ENCODE measurements at places on chromosomes 2 and 18.

DNA sequence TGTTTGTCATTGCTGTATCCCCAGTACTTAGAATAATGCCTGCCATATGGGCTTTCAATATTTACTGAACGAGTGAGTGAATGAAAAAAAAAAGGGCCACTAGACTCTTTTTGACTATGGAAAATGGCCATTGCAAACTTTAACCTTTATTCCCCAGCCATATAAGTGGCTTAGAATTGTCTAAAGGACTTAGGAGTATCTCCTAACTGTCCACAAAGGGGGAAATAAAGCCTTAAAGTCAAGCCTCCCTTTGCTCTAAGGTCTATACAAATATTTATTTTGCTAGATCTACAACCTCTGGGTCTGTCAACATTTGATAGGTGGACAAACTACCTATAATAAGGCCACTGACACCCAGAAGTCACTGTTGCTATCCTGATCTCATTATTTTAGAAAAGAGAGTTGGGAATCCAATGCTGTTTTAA is 25.7 kb downstream of the UPP2 start:
- DNase-seq, result no peak

GRCh38 chr2:224407241-224407701 is 5.4 kb upstream of the FAM124B start:
- no peak for DNase-seq

DNA sequence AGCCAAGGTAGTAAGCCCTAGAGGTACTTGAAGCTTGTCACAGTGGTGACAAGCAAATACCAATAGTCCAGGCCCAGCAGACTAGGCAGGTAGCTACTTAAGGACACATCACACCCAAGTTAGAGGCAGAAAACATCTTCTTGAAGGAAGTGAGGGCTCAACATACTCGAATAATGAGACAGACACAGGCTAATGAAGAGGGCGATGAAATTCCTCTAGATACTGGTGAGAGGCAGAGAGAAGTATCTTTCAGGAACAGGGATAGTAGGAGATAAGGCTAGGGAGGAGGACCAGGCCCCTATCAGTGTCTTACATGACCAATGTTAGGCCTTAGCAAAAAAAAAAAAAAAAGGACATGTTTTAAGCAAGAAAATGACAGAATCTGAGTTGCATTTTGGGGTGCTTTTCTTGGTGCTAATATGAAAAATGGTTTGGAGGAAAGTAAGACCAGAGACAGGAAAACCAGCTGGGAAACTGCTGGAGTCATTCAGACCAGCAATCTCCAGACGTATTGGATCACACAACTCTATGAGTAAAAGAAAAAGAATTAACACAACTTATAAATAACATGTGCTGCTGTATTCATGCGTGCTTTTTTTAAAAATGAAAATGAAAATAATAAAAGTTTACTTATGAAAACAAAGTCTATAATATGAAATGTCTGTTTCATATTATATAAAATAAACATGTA is 37.7 kb downstream of the COBLL1 start:
- DNase-seq, result no peak

GRCh38 chr2:171723716-171724683 is 36.7 kb downstream of the DYNC1I2 start:
- no peak for DNase-seq

- no peak for DNase-seq
Observed at GRCh38 chr2:182941919-182942318, 75.5 kb upstream of the FRZB start.

DNA sequence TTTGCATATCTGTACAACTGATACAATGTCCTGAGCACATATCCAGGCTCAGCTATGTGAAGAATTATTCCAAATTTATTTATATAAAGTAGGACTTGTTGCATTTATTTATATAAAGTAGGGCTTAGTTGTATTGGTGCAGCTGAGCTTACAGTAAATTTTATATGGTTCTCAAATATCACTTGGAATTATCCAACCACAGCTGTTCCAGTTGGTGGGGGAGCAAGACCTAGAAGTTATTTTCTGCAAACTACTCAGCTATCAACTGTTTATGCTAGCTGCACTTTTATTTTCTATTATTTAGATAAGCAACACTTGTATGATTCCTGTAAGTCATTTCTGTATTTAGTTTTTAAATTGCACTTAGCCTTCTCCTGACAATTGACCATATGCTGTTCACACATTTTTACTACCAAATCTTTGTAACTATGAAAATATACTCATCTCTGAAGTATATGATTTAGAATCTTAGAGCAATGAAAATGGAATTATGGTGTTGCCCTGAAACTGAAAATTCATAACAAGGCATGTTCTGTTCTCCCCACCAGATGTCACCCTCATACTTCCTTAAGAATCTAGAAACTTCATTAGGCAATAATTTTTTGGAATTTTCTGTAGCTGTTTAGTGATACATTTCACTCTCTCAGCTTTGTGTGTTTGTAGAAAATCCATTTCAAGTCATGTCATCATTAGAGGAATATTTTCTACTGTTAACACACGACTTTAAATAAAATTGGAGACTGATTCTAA is 157.0 kb upstream of the CBLN2 start:
- DNase-seq, result no peak

GRCh38 chr2:240435948-240436682 is 652 bp downstream of the GPC1 start:
- no peak for DNase-seq

GRCh38 chr2:112605926-112606325 is 21.5 kb downstream of the CHCHD5 start:
- DNase-seq, result no peak

- DNase-seq, result no peak
Observed at GRCh38 chr2:52429171-52429570, 1338.4 kb upstream of the CHAC2 start.

DNA sequence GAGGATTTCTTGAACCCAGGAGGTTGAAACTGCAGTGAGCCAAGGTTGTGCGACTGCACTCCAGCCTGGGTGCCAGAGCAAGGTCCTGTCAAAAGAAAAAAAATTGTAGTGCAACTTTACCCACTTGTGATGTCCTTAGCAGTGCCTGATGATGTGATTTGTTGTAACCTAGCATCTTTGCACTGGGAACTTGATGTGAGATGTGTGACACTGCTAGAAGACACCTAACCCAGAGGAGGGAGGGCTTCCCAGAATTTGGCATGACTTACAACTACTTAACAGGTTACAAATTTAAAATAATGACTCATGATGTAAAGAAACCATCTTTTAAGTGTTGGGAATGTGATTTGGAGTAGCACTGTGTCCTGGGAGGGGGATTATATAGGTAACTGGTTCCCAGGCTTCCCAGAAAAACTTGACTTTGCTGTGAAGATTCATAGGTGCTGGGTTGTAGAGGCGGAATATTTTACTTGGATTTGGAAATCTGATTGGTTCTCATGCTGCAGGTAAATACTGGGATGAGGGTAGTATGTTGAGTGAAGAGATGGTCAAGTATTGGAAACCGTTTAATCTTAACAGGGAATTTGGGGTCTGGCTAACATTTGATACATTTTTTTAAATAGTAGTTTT is 3.7 kb downstream of the EEF1B2 start:
- DNase-seq, result no peak
